ENCODE measurements at places on chromosomes 7 and 10. TPM values are rescaled to one million over a fixed set of nuclear protein-coding genes. Genes with fewer than 3 reads are reported as not detected.

Gene INSYN2A
- not detected for total RNA-seq

DNA sequence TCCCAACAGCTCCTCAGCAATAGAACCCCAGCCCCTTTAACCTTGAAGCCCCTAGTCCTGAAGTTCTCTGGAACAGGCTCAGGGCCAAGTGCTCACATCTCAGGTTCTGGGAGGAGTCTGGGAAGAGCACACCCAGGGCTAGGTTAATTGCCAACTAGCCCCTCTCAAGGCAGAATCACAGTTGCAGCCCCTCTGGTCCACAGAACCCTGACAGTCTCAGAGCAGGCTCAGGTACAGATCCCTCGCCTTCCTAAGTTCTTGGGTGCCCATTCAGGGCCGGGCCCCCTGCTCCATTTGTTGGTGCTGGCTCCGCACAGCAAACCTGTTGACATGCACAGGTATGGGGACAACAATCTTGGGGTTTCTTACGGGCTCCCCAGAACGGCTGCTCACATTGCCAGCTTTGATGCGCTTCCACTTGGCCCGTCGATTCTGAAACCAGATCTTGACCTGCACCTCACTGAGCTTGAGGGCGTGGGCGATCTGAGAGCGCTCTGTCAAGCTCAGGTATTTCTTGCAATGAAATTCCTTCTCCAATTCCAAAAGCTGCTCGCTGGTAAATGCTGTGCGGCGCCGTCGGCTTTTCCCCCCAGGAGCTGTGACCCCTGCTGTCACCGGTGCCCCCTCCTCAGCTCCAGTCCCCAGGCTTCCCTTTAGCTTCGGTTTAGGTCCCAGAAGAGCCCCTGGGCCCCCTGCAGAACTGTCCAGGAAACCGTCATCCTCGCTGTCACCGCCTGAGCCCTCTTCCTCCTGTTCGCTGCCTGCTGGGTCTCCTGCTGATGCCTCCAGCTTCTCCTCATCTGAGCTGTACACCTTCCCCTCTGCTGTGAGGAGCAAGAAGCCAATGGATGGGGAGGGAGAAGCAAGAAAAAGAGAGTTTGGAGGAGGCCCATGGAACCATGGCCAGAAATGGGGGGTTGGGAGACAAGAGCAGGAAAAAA lies 18.9 kb downstream of the GBX1 start:
- peaks cover 32% of the 10 kb centered on the region for H3K27me3 ChIP-seq
- H3K4me1 ChIP-seq: no peaks in the 10 kb centered on the region
- H3K36me3 ChIP-seq: no peaks in the 10 kb centered on the region
- no peak overlapping the region for H3K27ac ChIP-seq
- no peak for DNase-seq

DNA sequence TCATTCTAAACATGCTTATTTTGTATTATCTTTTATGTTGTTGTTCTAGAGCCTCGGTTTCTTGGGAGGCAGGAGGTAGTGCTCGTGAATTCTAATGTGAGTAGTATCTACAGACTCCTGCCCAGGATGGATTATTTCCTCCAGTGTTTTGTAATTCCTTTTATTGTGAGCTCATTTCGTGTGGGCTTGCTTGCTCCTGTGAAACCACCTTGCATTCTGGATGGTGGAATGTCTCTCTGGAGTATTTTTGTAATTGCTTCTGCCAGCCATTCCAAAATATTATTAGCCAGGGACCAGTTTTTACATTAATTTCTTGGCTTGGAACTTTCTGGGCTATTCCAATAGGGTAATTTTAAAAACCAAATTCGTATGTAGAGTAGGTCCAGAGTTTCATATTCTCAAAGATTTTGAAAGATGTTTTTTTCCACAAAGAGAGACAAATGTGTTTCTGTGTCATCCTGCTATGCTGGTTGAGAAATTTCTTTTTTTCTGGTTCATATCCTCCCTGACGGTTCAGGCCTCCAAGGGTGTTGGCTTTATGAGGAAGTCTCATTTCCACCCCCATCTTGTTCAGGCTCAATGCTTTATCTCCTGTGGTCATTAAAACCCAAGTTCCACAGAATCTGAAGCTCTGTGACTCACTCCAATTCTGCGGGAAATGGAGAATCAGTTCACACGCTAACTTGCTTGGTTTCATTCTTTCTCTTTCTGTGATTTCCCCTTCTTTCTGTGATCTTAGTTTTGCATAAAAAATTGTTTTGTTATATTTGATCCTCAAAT lies 41.7 kb upstream of the CALD1 start:
- H3K27ac ChIP-seq: no peak overlapping the region
- no peak for DNase-seq
- H3K36me3 ChIP-seq: no peaks in the 10 kb centered on the region
- H3K27me3 ChIP-seq: no peaks in the 10 kb centered on the region
- no peaks in the 10 kb centered on the region for H3K4me1 ChIP-seq

Gene GNAT3
- not detected for total RNA-seq

All from PC-9 (cell line).